ENCODE measurements at places on chromosomes 11 and 22. TPM values are rescaled to one million over a fixed set of nuclear protein-coding genes. Genes with fewer than 3 reads are reported as not detected.

DNA sequence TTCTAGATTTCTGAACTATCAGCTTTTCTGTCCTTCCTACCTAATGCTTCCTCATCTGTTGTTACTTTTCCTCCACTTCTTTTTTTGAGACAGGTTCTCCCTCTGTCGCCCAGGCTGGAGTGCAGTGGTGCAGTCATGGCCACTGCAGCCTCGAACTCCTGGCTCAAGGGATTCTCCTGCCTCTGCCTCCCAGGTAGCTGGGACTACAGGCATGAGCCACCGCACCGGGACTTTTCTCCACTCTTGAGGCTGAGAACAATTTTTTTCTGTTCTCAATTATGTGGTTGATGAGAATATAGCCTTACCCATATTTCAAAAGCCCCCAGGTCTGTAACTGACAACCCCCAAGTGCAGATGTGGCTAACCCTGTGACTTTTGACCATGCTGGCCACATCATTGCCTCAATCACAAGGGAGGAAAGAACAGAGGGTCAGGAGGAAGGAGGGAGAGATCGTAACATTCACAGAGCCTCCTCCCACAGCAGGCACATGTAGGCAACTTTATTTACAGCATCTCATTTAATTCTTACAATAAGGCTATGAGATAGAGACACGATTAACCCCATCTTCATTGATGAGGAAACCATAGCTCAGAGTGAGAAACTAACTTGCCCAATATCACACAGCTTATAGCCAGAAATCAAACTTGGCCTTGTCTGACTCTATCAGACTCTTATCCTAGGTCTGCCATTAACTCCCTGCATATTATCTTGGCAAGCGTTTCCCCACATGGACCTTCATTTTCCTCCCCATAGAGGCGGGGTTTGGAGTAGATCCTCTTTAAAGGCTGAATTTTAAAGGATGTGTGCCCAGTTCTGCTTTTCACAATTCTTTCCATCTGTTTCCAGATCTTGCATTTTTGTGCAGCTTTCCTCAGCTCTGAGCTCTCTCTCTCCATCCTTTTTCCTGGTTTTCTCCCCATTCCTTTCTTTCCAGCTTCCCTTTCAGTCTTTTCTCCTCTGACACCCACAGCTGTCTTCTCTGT lies 9.6 kb downstream of the POU2F3 start:
- no peak for DNase-seq

GRCh38 chr22:38924347-38924952 lies 33.0 kb upstream of the APOBEC3A start:
- peak; percentile 86 for DNase-seq

DNA sequence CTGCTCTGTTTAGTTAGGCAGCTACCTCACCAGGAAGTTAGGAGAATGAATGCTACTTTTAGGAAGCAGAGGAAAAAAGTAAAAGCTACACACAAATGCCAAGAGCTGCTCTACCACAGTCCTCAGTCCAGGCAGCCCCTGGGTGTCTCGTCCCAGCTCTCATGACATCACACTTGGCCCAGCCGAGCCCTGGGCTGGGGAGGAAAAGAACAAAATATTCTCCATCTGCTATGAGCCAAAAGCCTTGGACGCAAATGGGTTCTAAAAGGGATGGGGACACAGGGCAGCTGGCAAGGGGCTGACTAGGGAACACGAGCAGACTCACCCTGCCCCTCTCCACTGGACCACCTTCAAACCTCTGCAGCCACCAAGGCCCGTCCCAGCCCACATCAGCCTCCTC lies 26.1 kb downstream of the TMEM184B start:
- no peak for DNase-seq

DNA sequence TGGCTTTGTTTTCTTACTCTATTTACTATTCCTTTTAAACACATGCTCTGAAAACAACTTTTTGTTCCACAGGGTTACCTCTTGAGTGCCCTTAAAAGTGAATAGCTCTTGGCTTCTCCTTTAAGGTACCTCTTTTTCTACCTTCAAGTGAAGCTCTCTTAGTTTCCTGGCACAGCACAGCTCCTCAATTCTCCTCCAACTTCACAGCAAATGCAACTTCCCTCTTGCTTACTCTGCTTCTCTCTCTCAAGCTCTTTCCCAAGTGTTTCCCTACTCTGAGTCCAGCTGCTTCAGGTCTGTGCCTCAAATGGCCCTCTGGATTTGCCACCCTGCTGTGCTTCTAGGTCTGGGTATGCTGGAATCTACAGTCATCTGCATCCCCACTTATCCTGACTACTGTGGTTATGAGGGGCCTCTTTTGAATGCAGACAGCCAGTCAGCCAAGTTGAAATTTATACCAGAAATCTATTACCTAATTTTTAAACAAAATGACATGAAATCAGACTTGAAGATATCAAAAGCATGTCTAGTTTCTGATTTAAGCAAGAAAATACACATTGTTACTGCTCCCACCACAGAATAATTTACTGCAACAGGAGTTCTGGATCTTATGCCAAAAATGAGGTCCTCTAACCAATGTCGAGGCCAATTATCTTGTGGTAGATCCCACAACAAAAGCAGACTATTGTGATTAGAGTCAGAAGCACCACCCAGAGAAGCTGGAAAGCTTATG lies 371.1 kb downstream of the SOX6 start:
- DNase-seq, result no peak

The GSTT2 gene
- total RNA-seq, result 0.15 TPM

The ZBTB16 gene
- total RNA-seq, result not detected

Measured in HT-29 (cell line).